ENCODE measurements at places on chromosomes 3 and 15. TPM values are rescaled to one million over a fixed set of nuclear protein-coding genes. Genes with fewer than 3 reads are reported as not detected.

Gene ATP13A3
- total RNA-seq: 68.5 TPM

Gene FGF12
- total RNA-seq: 3.2 TPM

DNA sequence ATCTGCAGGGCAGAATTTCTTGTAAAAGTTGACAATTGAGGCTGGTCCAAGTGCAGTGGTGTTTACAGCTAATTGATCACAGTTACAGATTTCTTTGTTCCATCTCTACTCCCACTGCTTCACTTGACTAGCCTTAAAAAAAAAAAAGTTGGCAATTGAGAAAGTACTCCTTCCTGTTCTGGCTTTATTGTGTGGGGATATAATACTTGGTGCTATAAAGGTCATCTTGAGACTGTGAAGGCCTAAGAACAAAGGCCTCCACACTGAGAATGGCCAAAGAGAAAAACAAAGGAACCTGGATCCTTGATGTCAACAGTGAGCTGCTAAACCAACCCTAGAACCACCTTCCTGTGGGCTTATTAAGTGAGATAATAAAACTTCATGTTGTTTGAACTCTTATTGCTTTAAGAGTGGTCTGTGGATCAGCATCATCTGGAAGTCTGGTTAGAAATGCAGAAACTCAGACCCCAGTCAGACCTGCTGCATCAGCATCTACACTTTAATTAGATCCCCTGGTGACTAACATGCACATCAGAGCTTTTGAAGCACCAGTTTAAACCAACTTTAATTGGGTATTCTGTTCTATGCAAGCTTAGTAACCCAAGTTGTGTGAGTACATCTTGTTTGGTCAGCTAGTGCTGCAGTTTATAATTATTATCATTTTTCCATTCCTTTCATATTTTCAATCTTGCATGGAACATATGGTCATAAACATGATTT lies 55.2 kb downstream of the TMOD3 start:
- no peak for DNase-seq

- DNase-seq: no peak
Observed at GRCh38 chr3:124876401-124876878, 10.7 kb downstream of the ITGB5 start.

- DNase-seq: peak; percentile 54
Observed at GRCh38 chr3:73086071-73086494, 24.6 kb downstream of the EBLN2 start.

DNA sequence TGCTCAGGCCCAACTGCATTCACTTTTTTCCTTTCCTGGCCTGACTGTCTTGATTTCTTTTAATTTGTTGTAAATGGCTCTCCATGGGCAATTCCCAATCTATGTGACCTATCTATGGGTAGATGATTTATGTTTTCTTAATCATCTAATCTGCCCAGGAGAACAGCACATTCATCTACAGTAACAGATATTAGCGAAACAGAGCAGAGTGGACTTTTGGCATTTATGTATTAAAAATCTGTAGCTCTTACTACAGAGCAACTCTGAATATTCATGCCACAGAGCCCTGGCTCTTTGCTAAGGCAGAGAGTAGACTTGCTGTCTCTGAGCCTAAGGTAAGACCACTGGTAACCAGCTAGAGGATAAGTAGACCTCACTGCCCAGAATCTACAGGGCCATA lies 674.9 kb upstream of the ADAMTS9 start:
- no peak for DNase-seq
